ENCODE measurements at places on chromosomes 3 and 15. TPM values are rescaled to one million over a fixed set of nuclear protein-coding genes. Genes with fewer than 3 reads are reported as not detected.

Gene KPNA1
- 60.6 TPM for total RNA-seq

Gene SLC22A13
- total RNA-seq: 0.61 TPM

Gene GNB4
- 7.1 TPM for total RNA-seq

Gene LYSMD2
- 27.3 TPM for total RNA-seq

Gene DNAH12
- 0.30 TPM for total RNA-seq

Gene TRAT1
- total RNA-seq: 54.5 TPM

Gene ZNF502
- 3.2 TPM for total RNA-seq

Gene UBAP1L
- total RNA-seq: 6.1 TPM

Gene ARHGAP31
- total RNA-seq: 1.6 TPM

Gene FAN1
- total RNA-seq: 23.9 TPM

Gene PTX3
- 0.14 TPM for total RNA-seq

Gene AGBL1
- not detected for total RNA-seq

Gene RARB
- total RNA-seq: not detected

Gene LMCD1
- total RNA-seq: 0.31 TPM

Gene TERC
- 10.9 TPM for total RNA-seq

Gene DZIP1L
- 0.40 TPM for total RNA-seq

Gene CBLB
- 146 TPM for total RNA-seq

Gene THPO
- total RNA-seq: not detected

Gene CRTC3
- 70.5 TPM for total RNA-seq

Gene BLOC1S6
- total RNA-seq: 40.1 TPM

Gene SMARCC1
- 82.8 TPM for total RNA-seq

Gene INKA1
- 1.3 TPM for total RNA-seq

Gene SLC2A2
- total RNA-seq: not detected

Gene COMMD4
- 79.3 TPM for total RNA-seq

Gene OR5K2
- not detected for total RNA-seq

Gene GRAMD1C
- total RNA-seq: 2.2 TPM

Gene RCCD1
- 31.6 TPM for total RNA-seq

Gene ARHGEF26
- not detected for total RNA-seq

Gene CDHR4
- 0.22 TPM for total RNA-seq

Gene CACNA2D2
- 2.1 TPM for total RNA-seq

Gene B3GALNT1
- total RNA-seq: 10.4 TPM

Gene CD96
- total RNA-seq: 375 TPM

Gene P4HTM
- 57.7 TPM for total RNA-seq

Gene MUC20
- 3.1 TPM for total RNA-seq

Gene CPB1
- total RNA-seq: not detected

Gene VGLL3
- not detected for total RNA-seq

Gene MYL3
- total RNA-seq: not detected

Gene IQCF5
- not detected for total RNA-seq

Gene UBL7
- total RNA-seq: 55.3 TPM

Gene CKMT1A
- total RNA-seq: not detected

Gene ZNF860
- total RNA-seq: not detected

Gene SGO1
- 28.8 TPM for total RNA-seq

Gene ATP13A4
- total RNA-seq: 4.0 TPM

Gene FAM240A
- total RNA-seq: not detected

Gene ETV5
- total RNA-seq: 2.0 TPM

Gene SKOR1
- 0.71 TPM for total RNA-seq

Gene VWA5B2
- total RNA-seq: 0.25 TPM
